Activated CD4-positive, alpha-beta T cell treated with anti-CD3 and anti-CD28 coated beads, Interleukin-2, amount 10 ng/mL, durations not matched to agents 7 days and 5 days (primary cell): ENCODE measurements at places on chromosomes 11 and 22.

- no peak for DNase-seq
Measured at GRCh38 chr11:116173506-116173905, 599.3 kb downstream of the BUD13 start.

DNA sequence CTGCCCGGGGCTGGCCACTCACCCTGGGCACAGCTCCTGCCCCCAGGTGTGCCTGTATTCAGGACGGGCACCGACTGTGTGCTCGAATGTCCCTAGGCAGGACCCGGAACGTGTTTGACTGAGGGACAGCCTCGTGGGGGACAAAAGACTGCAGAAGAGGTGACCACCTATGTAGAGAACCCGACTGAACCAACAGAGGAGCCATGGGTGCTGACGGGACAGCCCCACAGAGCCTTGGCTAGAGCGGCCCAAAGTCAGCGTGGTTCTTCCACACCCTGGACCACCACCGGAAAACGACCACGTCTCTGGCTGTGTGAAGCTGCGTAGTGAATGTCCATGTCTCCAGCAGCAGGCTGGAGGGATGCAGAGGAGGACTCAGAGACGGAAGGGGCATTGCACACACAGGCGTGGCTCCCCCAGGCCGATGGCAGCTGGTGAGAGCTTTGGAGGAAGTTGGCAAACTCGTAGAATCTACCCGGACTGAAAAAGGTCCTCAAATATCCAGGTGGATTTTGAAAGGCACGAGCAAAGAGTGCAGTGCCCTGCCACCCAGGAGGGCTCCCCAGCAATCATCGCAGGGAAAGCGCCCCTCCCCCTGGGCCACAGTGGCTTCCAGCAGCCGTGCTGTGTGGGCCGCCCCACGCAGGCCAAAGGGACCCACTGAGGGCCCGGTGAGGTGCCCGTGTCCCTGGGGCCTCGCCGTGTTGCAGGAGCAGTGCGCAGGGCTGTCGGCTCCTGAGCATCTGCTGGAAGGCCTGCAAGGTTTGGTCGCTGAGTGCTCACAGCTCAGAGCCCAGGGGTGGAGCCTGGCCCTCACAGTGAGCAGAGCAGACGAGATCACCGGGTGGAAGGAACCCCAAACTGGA lies 17.5 kb upstream of the MUC5B start:
- DNase-seq, result no peak

- no peak for DNase-seq
Measured at GRCh38 chr11:102770191-102770590, 10.2 kb downstream of the MMP10 start.

GRCh38 chr11:117752071-117752470 lies 44.9 kb downstream of the DSCAML1 start:
- no peak for DNase-seq

DNA sequence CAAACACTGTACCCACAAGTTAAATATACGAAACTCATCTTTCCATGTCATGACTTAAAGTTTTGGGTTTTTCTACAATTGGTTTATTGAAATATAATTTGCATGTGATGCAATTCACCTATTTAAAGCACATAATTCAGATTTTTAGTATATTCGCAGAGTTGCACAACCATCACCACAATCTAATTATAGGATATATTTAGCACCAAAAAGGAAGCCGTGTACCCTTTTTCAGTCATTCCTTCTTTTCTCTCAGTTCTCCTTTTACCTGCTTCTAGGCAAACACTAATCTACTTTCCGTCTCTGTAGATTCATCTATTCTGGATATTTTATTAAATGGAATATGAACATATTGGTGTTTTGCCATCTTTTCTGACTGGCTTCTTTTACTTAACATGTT lies 1458.1 kb upstream of the TENM4 start:
- DNase-seq, result no peak

- no peak for DNase-seq
Measured at GRCh38 chr11:95371153-95371552, 140.2 kb upstream of the SESN3 start.
